Stimulated activated CD8-positive, alpha-beta memory T cell treated with anti-CD3 and anti-CD28 coated beads, Interleukin-4, amount 100 ng/mL, for 1 hour (primary cell): ENCODE measurements at places on chromosomes 13 and 19.

DNA sequence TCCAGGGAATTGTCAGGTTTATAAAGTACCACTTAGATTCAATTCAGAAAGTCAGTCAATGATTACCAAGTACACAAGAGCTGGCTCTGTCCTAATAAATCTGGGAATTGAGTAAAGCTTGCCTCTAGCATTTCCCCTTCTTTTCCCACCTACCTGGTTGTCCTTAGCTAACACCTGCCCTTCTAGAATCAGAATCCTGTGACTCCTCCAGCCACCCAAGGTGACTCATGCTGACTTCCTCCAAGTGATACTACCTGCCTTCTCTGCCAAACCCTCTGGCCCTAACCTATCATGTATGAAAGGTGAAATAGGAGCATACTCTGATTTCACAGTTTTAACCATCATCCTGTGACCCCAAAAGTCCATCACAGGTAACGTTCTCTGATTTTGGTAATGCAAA is 151.2 kb downstream of the DIAPH3 start:
- DNase-seq = no peak

DNA sequence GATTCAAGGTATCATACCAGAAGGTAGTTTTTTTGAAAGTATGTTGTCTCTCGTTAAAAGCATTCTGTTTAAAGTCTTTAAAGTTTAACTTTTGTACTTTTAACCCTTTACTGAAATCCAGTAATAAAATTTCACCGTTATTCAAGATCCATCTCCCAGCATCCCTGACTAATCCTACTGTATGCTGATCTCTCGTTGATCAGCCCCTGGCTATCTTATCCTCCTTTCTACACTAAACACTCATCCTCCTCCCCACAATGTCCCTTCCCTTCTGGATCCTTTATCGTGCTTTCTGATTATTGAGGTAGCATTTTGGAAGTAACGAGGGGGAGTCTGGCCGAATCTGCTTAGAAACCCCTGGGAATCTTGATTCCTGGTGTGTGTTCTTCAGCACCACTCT is 1.3 kb downstream of the TPP2 start:
- DNase-seq = no peak

DNA sequence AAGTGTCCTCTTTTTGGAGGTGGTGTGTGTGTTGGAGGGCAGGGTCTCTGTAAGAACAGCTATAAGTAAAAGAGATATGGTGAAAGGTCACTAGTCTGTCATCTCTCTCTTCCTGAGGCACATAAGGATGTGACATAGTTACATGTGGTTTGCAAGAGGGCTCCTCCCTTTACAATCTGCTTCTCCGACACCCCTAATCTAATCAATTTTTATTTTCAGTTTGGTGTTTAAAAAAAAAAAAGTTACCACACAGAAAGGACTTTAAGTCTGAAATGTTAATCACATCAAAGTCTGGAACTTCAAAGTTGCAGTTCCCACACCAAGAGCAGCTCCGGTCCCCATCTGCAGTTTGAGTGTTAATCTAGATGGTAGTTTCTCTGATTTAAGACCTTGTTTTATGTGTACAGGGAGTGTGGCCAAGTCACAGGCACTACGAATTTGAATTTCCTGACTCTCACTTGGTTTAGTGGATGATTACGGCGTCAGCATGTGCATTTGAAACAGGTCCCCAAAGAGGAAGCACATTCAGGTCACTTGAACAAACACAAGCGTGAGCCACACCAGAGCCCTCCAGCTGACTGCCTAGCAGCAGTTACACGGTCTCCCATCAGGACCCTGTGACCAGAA is 53.1 kb downstream of the FOXO1 start:
- DNase-seq = peak; percentile 11

- DNase-seq = no peak
Observed at GRCh38 chr13:83229574-83230305, 652.5 kb downstream of the SLITRK1 start.

DNA sequence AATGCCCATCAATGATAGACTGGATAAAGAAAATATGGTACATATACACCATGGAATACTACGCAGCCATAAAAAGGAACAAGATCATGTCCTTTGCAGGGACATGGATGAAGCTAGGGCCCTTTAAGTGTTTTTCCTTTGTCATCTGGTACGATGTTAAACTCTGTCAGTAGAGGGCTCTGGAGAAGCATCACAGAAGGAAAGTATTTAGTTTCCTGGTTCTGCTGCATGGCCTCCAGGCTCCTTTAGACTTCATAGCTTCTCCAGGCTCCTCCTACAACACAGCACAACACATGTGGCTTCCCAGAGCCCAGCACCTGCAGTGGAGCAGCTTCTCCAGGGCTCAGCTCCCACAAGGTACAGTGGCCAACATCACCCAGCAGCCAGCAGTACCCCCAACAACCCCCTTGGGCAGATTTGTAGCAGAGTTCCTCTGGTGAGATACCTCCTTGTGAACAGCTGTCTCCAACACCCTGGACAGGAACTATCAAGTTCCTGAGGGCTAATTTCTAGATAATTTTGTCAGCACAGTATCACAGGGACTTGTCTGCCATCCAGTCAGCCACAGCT is 63.4 kb downstream of the KCTD12 start:
- DNase-seq = no peak
